ENCODE measurements at places on chromosomes 2 and 18. TPM values are rescaled to one million over a fixed set of nuclear protein-coding genes. Genes with fewer than 3 reads are reported as not detected.

Gene FHOD3
- 32.9 TPM for total RNA-seq

Gene ZNF513
- 10.7 TPM for total RNA-seq

Gene ZNF397
- 13.7 TPM for total RNA-seq

Gene CTAGE1
- total RNA-seq: not detected

Gene AGPS
- total RNA-seq: 32.2 TPM

Gene TPO
- 3.8 TPM for total RNA-seq

Gene FTCDNL1
- total RNA-seq: 9.0 TPM

Gene CHMP1B
- total RNA-seq: 321 TPM

Gene REG3G
- total RNA-seq: not detected

Gene SIX3
- not detected for total RNA-seq

Gene COLEC11
- 0.22 TPM for total RNA-seq

Gene EPAS1
- 44.3 TPM for total RNA-seq

Gene OR6B2
- not detected for total RNA-seq

Gene IL36G
- total RNA-seq: not detected

Gene TRIM43
- not detected for total RNA-seq

Gene PRKCE
- total RNA-seq: 17.4 TPM

Gene PSMA8
- not detected for total RNA-seq

Gene CCDC141
- 14.9 TPM for total RNA-seq

Data from psoas muscle (tissue), 8 donors.